ENCODE measurements at places on chromosomes 3 and 15. TPM values are rescaled to one million over a fixed set of nuclear protein-coding genes. Genes with fewer than 3 reads are reported as not detected.
A peak's percentile ranks its signal among the peaks of the same experiment; 100 is the strongest.

DNA sequence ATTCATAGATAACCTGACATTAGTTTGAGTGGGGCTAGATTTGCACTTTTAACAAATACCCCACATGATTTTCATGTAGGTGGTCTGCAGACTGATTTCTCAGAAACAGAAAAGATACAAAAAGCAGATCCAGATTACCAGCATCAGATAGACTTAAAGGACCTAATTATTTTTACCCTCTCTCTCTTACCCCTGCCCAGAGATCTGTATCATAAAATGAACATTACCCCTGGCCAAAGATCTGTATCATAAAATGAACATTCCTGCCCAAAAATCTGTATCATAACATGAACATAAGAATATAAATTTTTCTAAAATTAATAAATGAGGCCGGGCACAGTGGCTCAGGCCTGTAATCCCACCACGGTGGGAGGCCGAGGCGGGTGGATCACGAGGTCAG is 14.6 kb upstream of the TRPC1 start:
- no peaks in the 10 kb centered on the region for H3K36me3 ChIP-seq
- H3K4me3 ChIP-seq = no peak overlapping the region
- H3K27ac ChIP-seq = no peak overlapping the region
- H3K27me3 ChIP-seq = no peaks in the 10 kb centered on the region

DNA sequence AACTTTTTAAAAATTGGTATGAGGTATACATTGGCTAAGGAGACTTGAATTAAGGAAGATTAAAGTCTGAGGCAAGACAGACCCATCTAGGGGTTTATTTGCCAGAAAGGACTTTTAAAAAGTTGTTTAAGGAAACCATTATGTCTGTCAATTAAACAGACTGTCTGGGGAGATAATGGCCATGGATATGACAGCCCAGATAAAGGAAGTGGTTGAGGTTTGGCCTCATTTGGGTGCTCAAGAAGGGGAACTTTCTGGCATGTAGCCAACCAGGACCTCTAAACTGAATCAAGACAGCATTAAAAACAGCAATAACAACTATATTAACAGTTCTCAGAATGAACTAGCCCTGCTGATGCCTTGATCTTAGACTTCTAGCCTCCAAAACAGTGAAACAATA is 9.9 kb upstream of the CD200R1L start:
- H3K36me3 ChIP-seq = no peaks in the 10 kb centered on the region
- peaks cover 11% of the 10 kb centered on the region for H3K27me3 ChIP-seq
- DNase-seq = no peak
- no peak overlapping the region for H3K27ac ChIP-seq
- H3K4me3 ChIP-seq = no peak overlapping the region

DNA sequence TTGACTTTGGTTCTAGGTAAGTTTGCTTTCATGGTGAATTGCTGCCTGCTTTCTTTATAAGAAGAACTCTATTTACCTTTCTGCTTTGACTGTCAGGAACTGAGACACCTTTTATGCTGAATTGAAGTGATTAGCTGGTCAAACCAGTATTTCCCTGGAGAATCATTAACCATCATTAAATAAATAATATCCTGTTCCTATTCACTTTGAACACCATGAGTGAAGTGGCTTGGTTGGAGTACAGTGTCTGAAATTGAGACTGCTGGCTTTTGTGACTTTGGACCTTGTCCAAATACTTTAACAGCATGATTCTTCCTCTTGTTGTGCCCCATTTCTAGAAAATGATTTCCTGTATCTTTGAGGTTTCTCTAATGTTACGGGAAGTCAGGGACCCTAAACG is 5.6 kb upstream of the TMEM62 start:
- H3K4me1 ChIP-seq = peaks cover 16% of the 10 kb centered on the region
- no peak overlapping the region for H3K27ac ChIP-seq
- no peaks in the 10 kb centered on the region for H3K36me3 ChIP-seq
- H3K4me3 ChIP-seq = no peak overlapping the region
- no peak for DNase-seq

DNA sequence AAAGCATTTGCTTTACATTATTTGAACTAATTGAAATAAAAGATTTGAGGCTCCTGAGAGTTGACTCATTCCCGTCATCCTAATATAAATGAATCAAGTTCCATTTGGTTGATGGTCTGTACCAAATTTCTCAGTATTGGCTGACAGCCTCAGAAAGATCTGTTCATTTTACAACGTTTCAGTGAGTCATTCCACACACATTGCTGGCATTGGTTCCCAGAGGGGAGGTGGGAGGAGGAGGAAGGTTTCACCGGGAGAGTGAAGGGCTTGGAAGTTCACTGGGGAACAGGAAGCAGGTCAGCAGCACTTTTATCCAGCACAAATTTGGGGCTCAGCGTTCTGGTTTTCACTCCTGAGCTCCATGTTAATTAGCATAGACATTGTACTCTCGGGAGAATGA is 176.7 kb upstream of the CADPS start:
- no peaks in the 10 kb centered on the region for H3K36me3 ChIP-seq
- no peak overlapping the region for H3K27ac ChIP-seq
- H3K4me1 ChIP-seq = no peaks in the 10 kb centered on the region
- no peak for DNase-seq
- no peaks in the 10 kb centered on the region for H3K27me3 ChIP-seq

- H3K4me1 ChIP-seq = no peaks in the 10 kb centered on the region
- peaks cover 6% of the 10 kb centered on the region for H3K27me3 ChIP-seq
- no peak overlapping the region for H3K27ac ChIP-seq
- DNase-seq = no peak
- H3K36me3 ChIP-seq = no peaks in the 10 kb centered on the region
Observed at GRCh38 chr3:134682196-134682880, 31.5 kb upstream of the KY start.

DNA sequence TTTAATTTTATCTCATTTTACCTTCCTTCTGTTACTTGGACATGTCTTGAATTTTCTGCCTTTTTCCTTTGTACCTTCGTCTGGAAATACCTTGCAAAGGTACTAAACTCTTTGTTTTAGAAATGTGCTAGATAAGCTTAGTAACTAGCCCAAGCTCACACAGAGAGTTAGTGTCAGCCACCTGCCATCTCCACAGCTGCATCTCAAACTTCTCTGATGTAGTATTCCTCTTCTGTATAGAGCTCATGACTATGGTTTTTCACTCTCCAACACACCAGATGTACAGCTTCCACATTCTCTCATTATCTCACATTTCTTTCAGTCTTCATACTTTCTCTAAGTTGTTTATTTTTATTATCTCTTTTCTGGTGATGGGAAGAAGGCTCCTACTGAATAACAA is 516.6 kb upstream of the ROBO2 start:
- no peak overlapping the region for H3K27ac ChIP-seq
- H3K4me3 ChIP-seq = no peak overlapping the region
- H3K4me1 ChIP-seq = peaks cover 2% of the 10 kb centered on the region
- H3K27me3 ChIP-seq = no peaks in the 10 kb centered on the region

GRCh38 chr3:135878501-135878900 is 87.0 kb upstream of the PPP2R3A start:
- H3K36me3 ChIP-seq = no peaks in the 10 kb centered on the region
- no peak for DNase-seq
- H3K27ac ChIP-seq = no peak overlapping the region
- H3K4me1 ChIP-seq = no peaks in the 10 kb centered on the region
- no peak overlapping the region for H3K4me3 ChIP-seq

GRCh38 chr3:6785726-6786125 is 75.2 kb upstream of the GRM7 start:
- H3K36me3 ChIP-seq = no peaks in the 10 kb centered on the region
- H3K4me3 ChIP-seq = no peak overlapping the region
- no peaks in the 10 kb centered on the region for H3K27me3 ChIP-seq
- no peak for DNase-seq
- no peaks in the 10 kb centered on the region for H3K4me1 ChIP-seq

- no peak overlapping the region for H3K4me3 ChIP-seq
- H3K36me3 ChIP-seq = no peaks in the 10 kb centered on the region
- peaks cover 29% of the 10 kb centered on the region for H3K27me3 ChIP-seq
- no peak for DNase-seq
- H3K27ac ChIP-seq = no peak overlapping the region
- H3K4me1 ChIP-seq = peaks cover 24% of the 10 kb centered on the region
Observed at GRCh38 chr15:61839546-61839945, 220.7 kb downstream of the VPS13C start.

- H3K36me3 ChIP-seq = peaks cover 24% of the 10 kb centered on the region
- H3K4me3 ChIP-seq = no peak overlapping the region
- DNase-seq = no peak
- no peaks in the 10 kb centered on the region for H3K27me3 ChIP-seq
- H3K4me1 ChIP-seq = peaks cover 32% of the 10 kb centered on the region
- no peak overlapping the region for H3K27ac ChIP-seq
Observed at GRCh38 chr15:31376511-31376910, 49.9 kb downstream of the KLF13 start.

DNA sequence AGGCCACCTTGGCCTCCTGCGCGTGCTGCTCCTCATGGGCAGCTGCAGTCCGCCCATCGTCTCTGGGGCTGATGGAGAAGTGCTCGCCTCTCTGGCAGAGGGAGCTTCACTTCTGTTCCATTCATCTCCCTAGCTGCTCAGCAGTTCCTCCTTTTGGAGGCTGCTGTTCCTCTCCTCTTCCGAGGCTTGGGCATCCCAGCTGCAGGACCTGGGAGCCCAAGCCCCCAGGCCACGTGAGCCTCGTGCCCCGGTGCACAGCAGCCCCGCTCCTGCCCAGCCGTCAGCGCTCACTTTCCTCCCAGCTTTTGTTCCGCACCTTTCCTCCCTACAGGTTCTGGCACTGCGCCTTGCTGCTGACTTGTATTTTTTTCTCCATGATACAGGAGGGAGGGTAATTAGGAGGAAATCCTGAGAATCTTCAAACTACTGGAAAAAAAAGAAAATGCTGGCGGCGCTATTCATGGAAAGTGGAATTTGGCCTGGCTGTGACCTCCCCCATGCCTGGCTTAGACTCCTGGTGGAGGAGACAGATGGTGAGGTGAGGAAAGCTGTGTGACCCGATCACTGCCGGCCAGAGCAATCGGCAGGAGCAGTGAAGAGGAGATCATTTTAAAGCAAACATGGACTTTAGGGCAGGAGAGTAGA is 210.1 kb downstream of the CHST2 start:
- peak overlapping the region; percentile 78 for H3K27ac ChIP-seq
- H3K4me1 ChIP-seq = peaks cover 61% of the 10 kb centered on the region
- DNase-seq = no peak
- no peaks in the 10 kb centered on the region for H3K36me3 ChIP-seq

- H3K36me3 ChIP-seq = peaks cover 9% of the 10 kb centered on the region
- no peak overlapping the region for H3K27ac ChIP-seq
- DNase-seq = no peak
- no peaks in the 10 kb centered on the region for H3K27me3 ChIP-seq
- peaks cover 13% of the 10 kb centered on the region for H3K4me1 ChIP-seq
- H3K4me3 ChIP-seq = no peak overlapping the region
Observed at GRCh38 chr15:100651253-100651652, 48.9 kb downstream of the ASB7 start.

DNA sequence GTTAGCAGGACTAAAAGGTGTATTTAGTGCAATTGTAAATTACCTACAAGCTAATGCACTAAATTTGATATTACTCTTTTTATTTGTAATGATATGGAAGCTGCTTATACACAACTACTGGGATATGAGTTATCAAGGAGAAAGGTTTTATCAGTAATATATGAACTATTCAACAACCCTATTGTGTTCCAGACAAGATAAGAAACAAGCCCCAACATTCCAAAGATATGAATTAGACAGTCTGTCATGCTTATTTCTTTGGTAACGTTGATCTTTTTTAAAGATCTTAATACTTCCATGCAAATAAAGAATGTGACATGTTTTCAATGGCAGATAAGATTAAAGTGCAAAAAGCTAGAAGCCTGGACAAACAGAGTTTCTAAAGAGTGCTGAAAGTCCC is 314.0 kb upstream of the THBS1 start:
- H3K4me3 ChIP-seq = no peak overlapping the region
- H3K36me3 ChIP-seq = no peaks in the 10 kb centered on the region
- H3K27me3 ChIP-seq = no peaks in the 10 kb centered on the region
- H3K27ac ChIP-seq = no peak overlapping the region
- H3K4me1 ChIP-seq = peaks cover 29% of the 10 kb centered on the region

The CPEB1 gene
- 0.65 TPM for total RNA-seq

The SUCNR1 gene
- not detected for total RNA-seq

The MITF gene
- 6.1 TPM for total RNA-seq

The NOP10 gene
- total RNA-seq = 200 TPM

The SCN11A gene
- 0.18 TPM for total RNA-seq

The LDHAL6B gene
- not detected for total RNA-seq

The CERS3 gene
- not detected for total RNA-seq

The ZNF385D gene
- total RNA-seq = 0.71 TPM

The LNP1 gene
- 2.7 TPM for total RNA-seq

The FOXB1 gene
- not detected for total RNA-seq
